Activated naive CD8-positive, alpha-beta T cell treated with anti-CD3 and anti-CD28 coated beads for 36 hours (primary cell): ENCODE measurements at places on chromosomes 7 and 10. TPM values are rescaled to one million over a fixed set of nuclear protein-coding genes. Genes with fewer than 3 reads are reported as not detected.

CPA1 gene
- not detected for total RNA-seq

DNA sequence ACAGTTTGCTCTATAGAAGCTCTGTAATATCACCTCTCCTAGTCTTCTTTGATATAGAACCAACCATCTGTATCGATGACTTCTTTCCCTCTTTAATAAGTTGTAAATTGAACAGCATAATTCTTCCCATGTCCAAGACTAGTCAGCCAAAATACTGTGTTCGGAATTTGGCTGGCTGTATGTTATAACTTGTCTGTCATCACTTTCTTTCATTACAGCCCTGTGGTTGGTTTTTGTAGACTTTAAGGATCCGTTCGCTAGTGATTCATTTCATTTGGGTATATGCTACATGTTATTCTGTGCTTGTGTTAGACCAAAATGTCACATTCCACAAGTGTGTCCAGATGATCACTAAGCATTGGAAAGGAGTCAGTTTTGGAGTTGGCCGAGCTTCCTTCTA is 155.4 kb upstream of the ITGB1 start:
- no peak for DNase-seq

GRCh38 chr10:104199567-104199966 is 32.6 kb downstream of the CFAP43 start:
- no peak for DNase-seq

NPSR1 gene
- total RNA-seq, result not detected

GSAP gene
- total RNA-seq, result 1.7 TPM

DNA sequence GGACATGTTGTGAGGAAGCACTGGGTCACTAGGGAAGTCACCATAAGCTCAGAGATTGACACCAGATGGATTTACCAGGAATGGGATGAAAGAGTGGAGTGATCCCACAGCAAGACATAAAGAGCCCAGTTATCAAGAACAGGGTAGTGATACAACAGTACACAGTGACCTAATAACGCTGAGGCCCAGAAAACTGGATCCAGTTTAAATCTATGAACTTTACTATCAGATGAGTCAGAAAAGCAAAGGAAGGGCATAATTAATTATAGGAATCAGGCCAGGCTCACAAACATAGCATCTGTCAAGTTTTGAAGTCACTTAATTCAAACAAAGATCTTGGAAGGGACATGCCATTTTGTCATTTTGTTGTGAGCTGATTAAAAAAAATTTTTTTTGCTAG is 73.5 kb downstream of the LRRN3 start:
- no peak for DNase-seq

GRCh38 chr7:81680120-81680519 is 89.7 kb downstream of the HGF start:
- no peak for DNase-seq

- DNase-seq, result no peak
Measured at GRCh38 chr10:131490991-131491594, 179.6 kb upstream of the TCERG1L start.

- DNase-seq, result no peak
Measured at GRCh38 chr10:124484661-124485060, 23.0 kb downstream of the LHPP start.

- DNase-seq, result no peak
Measured at GRCh38 chr10:33674491-33674890, 340.0 kb upstream of the NRP1 start.

PNLIPRP1 gene
- total RNA-seq, result not detected

GRCh38 chr7:92303761-92304160 is 58.0 kb downstream of the ANKIB1 start:
- DNase-seq, result no peak

LIPF gene
- not detected for total RNA-seq

GRCh38 chr7:84274029-84274638 is 79.5 kb upstream of the SEMA3A start:
- DNase-seq, result no peak

DNA sequence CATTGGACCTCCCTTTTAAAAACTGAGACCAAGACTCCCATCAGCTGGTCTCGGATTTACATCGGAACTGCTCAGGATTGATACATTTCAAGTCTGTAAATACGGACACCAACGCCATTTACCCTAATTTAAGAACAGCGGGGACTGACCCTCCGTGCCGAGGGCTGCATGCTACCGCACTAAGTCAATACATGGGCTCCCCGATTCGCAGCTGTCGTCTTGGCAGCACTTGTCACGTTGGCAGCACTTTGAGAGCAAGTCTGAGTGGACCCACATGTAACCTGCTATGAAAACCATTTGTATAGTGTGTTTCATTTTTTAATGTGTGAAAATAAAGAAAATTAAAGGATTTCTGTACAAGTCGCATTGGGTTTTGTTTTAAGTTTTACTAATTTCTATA is 83.4 kb downstream of the EZH2 start:
- no peak for DNase-seq

FFAR4 gene
- not detected for total RNA-seq

PLCE1 gene
- not detected for total RNA-seq

DGKI gene
- 2.2 TPM for total RNA-seq

DNA sequence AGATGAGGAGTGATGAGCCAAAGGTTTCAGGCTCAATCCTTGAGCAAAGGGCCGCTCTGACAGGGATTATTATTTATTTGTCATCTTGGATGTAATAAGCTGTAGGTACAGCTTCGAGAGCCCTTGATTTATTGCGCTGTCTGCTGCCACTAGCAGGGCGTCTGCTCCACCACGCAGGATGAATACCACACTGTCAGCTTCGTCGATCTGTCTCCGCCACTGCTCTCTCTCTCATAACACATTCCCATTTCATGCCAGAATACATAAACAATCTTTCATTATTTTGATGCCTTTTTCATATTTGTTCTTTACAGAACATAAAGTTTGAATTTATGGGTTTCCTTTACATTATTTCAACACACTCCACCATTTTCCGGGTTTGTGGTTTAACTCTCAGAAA is 276.6 kb downstream of the LRMDA start:
- DNase-seq, result no peak

- DNase-seq, result no peak
Measured at GRCh38 chr7:32470871-32471270, 19.3 kb downstream of the LSM5 start.

DNA sequence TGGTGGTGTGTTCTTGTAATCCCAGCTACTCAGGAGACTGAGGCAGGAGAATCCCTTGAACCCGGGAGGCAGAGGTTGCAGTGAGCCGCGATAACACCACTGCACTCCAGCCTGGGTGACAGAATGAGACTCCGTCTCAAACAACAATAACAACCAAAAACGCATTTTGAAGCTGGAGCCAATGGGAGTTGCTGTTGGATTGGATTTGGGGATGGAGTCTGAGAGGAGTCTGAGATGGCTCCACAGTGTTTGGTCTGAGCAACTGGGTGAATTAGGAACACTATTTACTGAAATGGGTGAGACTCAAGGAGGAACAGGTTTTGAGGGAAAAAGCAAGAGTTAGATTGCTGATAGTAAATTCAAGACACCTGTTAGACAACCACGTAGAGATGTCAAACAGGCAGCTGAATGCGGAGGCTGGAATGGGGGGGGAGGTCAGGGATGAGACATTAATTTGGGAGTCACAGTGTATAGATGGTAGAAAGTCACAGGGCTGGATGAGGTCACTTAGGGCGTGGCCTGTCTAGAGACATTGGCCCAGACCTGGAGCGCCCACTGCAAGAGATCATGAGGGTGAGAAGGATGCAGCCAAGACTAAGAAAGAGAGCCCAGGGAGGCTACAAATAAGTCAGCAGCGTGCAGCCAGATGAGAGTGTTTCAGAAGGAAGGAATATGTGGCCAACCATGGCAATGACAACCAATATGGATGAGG is 56.4 kb downstream of the CYCS start:
- DNase-seq, result no peak

DNA sequence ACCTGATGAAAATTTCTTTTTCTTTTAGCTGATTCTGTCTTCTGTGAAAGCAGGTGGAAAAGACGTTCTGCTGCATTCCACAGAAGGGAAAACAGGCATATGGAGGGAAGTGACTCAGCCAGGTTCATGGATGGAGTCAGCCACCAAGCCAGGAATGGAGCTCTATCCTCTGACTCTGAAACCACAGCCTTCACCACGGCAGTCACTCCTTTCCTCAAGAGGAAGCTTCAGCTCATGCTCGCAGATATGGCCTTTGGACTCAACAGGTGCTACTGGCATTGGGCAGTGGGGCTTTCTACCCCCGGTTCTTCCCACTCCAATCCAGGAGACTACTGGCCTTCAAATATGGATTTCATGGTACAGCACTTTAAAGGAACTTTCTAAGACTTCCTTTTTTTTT is 11.5 kb upstream of the PLAU start:
- DNase-seq, result no peak

HECW1 gene
- total RNA-seq, result not detected

- DNase-seq, result no peak
Measured at GRCh38 chr7:110918949-110919548, 171.9 kb upstream of the LRRN3 start.

- no peak for DNase-seq
Measured at GRCh38 chr7:158993591-158993990, 137.2 kb downstream of the DYNC2I1 start.

BLNK gene
- 1.3 TPM for total RNA-seq

OR9A2 gene
- not detected for total RNA-seq

DNA sequence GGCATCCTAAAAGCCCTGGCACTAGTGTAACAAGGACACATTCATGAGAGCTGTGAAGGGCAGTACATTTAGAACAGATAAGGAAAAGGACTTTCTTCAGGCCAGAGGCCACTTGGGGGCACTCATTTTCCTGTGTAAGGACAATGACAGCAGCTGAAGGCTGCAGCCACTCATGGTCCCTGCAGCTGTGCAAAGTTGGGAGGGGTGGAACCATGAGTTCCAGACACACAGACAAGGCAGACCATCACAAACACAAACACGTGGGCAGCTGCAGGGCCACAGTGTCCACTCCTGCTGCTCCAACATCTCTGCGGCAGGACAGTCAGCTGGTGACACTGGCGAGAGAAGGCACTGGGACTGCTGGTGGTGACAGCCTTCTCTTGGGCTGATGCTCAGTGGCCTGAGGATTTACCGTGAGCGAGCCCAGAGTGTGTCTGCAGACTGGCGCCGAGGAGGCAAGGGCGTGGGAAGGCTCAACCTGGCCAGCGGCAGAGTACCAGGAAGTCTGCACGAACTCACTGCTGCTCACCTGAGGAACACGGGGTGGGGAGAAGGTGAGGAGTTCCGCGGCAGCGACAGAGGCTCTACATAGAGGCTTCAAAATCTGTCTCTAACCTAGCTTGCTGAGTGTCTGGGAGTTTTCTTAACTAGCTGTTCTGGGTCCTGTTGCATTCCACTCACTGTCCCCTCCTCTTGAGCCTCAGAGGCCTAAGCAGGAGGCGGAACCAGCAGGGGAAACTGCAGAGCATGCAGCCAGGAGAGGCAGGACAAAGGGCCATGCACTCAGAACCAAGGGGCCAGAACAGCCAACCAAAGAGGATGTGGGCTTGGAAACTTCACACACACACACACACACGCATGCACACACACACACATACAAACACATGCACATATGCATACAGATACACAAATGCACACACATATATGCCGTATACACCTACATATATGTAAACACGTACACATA is 76.5 kb upstream of the DDC start:
- DNase-seq, result no peak

KCNIP2 gene
- total RNA-seq, result 1.7 TPM

DNA sequence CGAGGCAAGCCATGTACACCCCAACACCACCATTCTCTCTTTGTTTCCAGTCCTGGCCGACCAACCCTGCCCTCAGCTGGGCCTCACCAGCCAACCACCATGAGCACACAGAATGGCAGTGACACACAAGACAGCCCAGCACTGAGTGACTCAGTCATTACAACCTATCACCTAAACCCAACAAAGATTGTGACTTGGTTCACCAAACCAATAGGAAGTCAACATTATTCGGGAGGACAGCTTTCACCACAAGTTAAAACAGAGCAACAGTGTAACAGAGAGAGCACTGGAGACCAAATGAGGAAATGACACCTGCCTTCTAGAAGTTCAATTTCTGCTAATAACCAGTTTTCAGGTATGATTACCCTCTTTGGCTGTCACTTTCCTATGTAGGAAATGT is 72.1 kb downstream of the DNMBP start:
- no peak for DNase-seq

TDRD1 gene
- total RNA-seq, result 0.24 TPM

DNA sequence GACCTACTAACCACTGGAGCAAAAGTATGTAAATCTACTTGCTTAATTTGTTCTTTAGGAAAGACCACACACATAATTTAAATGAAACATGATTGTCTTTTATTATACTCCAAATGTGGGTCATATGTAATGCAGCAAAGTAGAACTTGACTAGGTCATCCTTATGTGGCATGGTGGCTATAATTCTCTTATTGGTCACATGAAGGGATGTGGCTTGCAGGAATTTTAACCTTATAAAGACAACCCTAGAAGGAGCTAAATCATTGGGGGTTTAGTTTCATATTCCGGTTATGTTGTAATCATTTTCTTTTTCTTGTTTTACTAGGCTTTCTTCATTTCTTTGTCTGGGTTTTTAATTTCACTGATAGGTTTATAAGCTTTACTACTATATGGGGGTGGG is 93.9 kb downstream of the SEPTIN7 start:
- no peak for DNase-seq
